ENCODE measurements at places on chromosomes 4 and X. TPM values are rescaled to one million over a fixed set of nuclear protein-coding genes. Genes with fewer than 3 reads are reported as not detected.
A peak's percentile ranks its signal among the peaks of the same experiment; 100 is the strongest.

- no peaks in the 10 kb centered on the region for H3K36me3 ChIP-seq
- no peaks in the 10 kb centered on the region for H3K4me1 ChIP-seq
- no peak overlapping the region for H3K4me3 ChIP-seq
- DNase-seq = peak; percentile 80
- peak overlapping the region; percentile 38 for H3K27ac ChIP-seq
Observed at GRCh38 chrX:18885328-18886004, 98.4 kb downstream of the PHKA2 start.

GRCh38 chr4:168304744-168305459, 13.7 kb downstream of the DDX60 start:
- no peaks in the 10 kb centered on the region for H3K4me1 ChIP-seq
- no peaks in the 10 kb centered on the region for H3K36me3 ChIP-seq
- DNase-seq = no peak
- no peak overlapping the region for H3K27ac ChIP-seq

GRCh38 chr4:121277194-121278105, 103.4 kb downstream of the QRFPR start:
- no peaks in the 10 kb centered on the region for H3K36me3 ChIP-seq
- no peaks in the 10 kb centered on the region for H3K27me3 ChIP-seq
- no peaks in the 10 kb centered on the region for H3K4me1 ChIP-seq
- H3K4me3 ChIP-seq = no peak overlapping the region
- no peak for DNase-seq

- no peak overlapping the region for H3K4me3 ChIP-seq
- H3K27me3 ChIP-seq = no peaks in the 10 kb centered on the region
Observed at GRCh38 chr4:1975880-1976279, 32.9 kb downstream of the NELFA start.

Gene MAGEA2
- total RNA-seq = not detected
